ENCODE measurements at places on chromosomes 2 and 18.
A peak's percentile ranks its signal among the peaks of the same experiment; 100 is the strongest.

- DNase-seq = no peak
Measured at GRCh38 chr2:195912079-195912478, 156.6 kb downstream of the DNAH7 start.

DNA sequence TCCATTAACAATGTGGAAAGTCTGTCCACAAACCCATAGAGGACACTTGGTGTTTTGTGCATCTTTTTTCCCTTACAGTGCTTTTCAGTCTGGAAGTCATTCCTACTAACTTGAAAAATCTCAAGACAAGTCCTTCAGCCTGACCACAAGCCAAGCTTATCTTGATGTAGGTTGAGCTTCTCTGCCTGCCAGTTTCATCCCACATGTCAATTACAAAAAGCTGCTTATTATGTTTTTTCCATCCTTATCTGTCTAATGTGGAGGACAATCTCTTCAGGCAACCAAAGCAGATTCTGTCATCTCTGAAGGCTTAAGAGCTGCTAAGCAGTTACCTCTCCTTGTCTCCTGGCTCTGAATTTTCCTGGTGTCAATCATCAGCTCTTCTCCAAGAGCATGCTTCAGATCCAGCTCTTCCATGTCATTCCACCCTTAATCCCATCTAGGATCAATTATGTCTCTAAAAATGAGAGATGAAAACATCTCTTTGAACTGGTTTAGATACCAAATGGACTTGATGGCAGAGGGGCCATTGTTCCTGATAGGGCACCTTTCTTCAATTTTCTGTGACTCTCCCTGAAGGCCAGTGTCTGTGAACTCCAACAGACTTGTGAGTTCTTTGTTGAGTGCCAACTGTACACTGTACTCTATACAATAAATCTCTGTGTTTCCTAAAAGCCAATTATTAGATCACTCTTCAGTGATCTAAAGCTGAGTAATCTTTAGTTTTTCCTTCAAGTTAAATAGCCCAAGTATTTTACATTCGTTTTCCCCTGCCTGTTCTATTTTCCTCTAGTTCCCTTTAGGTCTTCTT lies 208.6 kb downstream of the RBM43 start:
- DNase-seq = no peak

- DNase-seq = no peak
Measured at GRCh38 chr18:25140124-25140961, 211.6 kb downstream of the ZNF521 start.

DNA sequence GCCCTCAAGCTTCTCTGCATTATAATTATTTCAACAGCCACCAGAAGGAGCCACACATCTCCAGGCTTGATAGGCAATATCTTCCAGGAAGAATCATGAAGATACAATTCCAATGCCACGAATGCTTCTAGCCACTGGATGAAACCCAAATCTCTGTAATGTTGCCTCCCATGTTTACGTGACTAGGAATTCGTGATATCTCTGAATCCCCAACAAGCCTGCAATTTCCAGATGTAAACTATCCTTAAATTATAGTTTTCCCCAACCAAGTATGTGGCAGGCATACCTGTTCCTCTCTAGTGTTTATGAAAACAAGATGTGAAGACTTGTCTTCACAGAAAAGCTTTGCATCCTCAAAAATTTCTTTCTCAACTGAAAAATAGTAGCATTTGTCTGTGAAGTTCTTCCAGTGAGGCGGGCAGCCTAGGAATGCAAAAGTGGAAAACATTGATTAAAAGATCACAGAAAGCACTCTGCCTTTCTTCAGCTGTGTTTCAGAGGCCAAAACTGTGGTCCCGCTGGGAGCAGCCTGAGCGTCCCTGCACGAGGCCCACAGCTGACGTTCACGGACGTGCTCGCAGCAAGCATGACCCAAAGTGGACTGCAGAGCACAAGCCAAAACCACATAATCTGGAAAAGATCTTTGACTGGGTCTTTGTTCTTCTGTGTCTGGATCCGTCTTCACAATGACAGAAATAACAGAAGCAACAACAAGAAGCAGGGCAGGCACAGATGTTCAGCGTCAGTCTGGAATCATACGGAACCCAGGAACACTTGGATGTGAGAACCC lies 65.1 kb upstream of the THOC1 start:
- DNase-seq = no peak

DNA sequence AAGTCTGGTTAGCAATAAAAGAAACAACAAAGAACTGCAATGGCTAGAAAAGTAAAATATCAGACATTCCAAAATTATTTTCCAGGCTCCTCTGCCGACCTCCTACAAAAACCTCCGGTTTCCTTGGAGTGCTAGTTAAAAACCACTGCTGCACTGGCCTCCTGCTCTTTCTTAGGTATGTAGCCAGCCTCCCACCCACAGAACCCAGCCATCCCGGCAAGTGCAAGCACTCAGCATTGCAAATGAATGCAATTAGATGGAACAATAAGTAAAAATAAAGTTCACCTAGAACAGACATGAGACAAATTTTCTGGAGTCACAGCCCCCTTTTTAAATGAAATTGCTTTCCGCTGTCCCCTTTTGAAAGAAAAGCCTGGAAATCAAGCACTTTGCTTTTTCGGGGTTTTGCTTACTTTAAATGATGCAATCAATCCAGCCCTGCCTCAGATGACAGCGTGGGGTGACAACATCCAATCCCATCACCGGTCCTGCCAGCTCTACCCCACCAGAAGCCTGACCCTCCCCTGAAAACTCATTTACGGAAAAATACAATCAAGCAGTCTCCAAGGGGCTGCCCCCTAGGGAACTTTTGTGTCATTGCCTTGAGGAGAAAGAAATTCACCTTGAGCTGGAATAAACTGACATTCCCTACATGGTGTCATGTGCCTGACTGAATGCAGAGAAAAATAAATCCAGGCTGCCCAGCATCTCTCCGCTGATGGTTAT lies 199.8 kb downstream of the EPHA4 start:
- DNase-seq = no peak

- no peak for DNase-seq
Measured at GRCh38 chr2:161206471-161207032, 46.3 kb downstream of the TANK start.

- DNase-seq = no peak
Measured at GRCh38 chr2:184589261-184589660, 9.1 kb upstream of the ZNF804A start.

GRCh38 chr2:38778687-38779082 lies 675 bp downstream of the GEMIN6 start:
- no peak for DNase-seq

- no peak for DNase-seq
Measured at GRCh38 chr2:224927011-224927410, 115.3 kb downstream of the DOCK10 start.

GRCh38 chr2:112884869-112885505 lies 26.0 kb upstream of the IL37 start:
- DNase-seq = peak; percentile 2

GRCh38 chr2:13666582-13667414 lies 950.1 kb downstream of the TRIB2 start:
- no peak for DNase-seq

GRCh38 chr18:31577195-31577594 lies 14.5 kb upstream of the TTR start:
- DNase-seq = no peak

DNA sequence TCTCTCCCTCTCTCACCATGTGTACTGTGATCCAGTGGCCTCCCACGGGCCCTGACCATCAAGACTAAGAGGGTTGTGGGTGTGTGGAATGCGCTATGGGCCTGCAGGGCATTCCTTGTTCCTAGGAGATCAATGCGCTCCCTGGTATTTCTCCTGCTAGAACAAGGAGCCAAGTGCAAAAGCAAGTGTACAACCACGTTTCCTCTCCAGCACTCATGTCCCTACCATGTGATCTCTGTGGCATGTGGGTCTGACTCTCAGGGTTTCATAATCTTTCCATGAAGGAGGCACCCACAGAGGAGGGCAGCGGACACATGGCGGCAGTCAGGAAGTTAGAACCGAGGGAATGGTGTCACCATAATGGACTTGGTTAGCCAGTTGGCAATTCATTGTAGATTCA lies 91.4 kb downstream of the MAPK4 start:
- DNase-seq = no peak

DNA sequence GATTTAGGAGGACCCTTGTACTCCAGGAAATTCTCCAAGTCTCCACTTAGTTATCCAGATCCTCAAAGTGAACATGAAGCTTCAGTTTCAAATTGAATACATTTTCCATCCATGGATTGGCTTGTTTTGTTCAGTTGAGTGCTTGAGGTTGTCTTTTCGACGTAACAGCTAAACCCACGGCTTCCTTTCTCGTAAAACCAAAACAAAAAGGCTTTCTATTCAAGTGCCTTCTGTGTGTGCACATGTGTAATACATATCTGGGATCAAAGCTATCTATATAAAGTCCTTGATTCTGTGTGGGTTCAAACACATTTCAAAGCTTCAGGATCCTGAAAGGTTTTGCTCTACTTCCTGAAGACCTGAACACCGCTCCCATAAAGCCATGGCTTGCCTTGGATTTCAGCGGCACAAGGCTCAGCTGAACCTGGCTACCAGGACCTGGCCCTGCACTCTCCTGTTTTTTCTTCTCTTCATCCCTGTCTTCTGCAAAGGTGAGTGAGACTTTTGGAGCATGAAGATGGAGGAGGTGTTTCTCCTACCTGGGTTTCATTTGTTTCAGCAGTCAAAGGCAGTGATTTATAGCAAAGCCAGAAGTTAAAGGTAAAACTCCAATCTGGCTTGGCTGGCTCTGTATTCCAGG lies at the start of gene CTLA4:
TSS of gene CTLA4 (plus strand) at position 211 of the 640 bp plus-strand sequence. CDS start at position 383, 172 bp downstream.
- DNase-seq = no peak

DNA sequence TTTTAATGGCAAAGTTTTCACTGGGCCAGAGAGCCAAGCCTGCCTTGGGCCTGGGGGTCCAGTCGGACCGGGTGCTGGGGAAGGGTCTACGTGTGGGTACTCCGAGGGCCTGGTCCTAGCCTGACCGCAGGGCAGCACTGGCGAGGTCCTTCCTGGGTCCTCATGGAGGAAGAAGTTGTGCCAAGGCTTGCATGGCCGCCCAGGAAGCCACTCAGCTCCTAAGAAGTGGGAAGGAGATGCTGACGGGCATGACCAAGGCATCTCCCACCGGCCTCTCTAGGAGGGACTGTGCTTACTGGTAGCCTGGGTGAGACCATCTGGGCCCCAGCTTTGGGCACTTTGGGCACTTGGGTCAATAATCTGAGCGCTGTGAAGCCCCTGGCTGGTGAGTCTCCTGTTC lies 22.6 kb downstream of the CIB4 start:
- DNase-seq = no peak

DNA sequence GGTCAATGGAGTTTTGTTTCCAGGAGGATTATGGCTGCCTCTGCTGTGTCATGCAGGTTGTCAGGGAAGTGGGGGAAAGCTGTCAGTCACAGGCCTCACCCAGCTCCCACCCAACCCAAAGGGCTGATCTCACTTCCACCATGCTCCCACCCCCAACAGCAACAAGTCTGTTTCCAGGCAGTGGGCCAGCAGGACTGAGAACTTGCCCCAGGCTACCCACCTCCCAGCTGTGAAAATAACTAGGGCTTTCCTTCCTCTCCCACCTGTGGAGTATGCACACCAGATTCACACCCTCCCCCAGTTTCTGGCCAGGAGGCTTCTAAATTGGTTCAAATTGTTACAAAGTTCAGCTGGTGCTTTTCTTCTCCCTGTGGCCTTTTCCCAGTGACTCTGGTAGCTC lies 95.6 kb upstream of the ACVR1 start:
- DNase-seq = no peak

DNA sequence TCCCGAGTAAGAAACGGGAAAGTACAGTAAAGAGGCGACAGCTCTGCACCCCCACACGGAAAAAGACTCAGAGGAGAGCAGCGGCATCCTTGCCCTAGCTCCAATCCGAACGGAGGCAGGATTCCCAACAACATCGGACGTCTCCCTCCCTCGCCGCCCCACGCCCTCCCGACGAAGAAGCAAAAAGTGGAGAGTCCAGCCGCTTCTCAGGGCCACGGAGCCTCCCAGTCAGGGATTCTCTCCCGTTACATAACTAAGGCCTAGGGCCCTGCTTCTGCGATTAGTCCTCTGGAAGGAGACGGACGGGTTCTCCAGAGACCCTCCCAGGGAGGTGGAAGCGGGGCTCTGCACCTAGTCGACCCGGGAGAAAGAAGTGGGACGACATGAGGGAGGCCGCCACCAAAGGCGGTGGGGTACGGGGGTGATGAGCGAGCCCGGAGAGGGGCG lies 587 bp downstream of the SUMO1 start:
- no peak for DNase-seq

DNA sequence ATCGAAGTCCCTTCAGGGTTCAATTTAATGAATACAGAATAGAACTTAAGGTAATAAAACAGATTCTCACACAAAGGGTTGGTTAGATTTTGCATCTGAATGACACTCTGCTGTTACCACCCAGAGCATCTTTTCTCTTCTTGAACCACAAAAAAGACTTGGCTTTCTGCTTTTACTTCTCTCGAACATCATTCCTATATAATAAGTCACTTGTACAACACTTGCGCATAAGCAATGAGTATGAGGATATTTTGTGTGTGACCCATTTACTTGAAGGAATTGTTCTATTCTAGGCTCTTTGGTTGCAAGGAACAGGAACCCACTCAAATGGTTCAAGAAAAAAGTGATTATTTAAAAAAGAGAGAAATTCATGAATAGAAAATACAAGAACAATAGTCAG lies 126.2 kb downstream of the NUP35 start:
- DNase-seq = no peak

DNA sequence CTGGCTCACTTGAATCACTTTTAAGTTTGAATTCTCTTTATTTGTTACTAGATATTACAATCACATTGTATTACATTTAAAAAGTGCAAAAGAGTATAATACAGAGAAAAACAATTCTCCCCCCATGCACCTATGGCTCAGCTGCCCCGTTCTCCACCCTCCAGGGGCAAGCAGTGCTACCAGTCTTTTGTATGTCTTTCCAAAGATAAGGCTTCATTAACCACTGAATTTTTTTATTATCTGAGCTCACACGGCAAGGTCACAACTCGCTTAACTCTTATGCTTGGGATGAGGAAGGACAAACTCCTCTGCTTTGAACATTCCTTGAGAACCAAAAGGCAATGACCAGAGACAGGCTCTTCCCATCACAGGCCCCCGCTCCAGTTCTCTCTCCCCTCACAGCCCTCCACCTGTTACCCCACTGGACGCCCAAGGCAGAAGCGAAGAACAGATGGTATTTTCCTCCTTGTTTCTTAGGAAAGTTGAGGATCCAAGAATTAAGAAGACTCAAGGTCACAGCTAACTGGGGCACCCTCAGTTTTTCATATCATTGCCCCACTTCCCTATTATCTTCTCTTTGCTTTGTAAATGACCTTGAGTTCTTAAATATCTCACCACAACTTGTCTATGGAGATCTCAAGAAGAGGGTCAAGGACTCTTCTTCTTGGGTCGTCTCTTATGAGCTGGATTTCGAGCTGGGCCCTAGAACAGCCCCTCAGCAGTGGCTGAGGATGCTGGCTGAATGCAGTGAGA lies 30.1 kb downstream of the SH2D6 start:
- DNase-seq = no peak

- DNase-seq = no peak
Measured at GRCh38 chr2:85129861-85130260, 3.3 kb upstream of the TCF7L1 start.

DNA sequence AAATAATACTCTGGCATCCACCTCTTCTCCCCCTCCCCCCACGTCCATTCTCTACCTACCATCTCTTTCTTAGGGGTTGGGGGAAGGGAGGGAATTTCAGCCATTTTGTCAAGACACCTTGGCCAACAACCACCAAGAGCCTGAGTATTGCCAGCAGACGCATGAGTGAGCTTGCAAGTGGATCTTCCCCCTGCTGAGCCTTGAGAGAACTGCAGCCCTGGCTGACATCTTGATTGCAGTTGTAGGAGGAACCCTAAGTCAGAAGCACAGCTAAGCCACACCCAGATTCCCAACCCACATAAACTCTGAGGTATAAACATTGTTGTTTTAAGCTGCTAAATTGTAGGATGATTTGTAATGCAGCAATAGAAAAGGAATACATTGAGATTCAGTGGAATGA lies 165.6 kb downstream of the TMEFF2 start:
- no peak for DNase-seq

- DNase-seq = no peak
Measured at GRCh38 chr2:239200646-239201530, 199.9 kb downstream of the HDAC4 start.

Measured in NCI-H1694 (cell line).